ENCODE measurements at places on chromosomes 6 and 20.

DNA sequence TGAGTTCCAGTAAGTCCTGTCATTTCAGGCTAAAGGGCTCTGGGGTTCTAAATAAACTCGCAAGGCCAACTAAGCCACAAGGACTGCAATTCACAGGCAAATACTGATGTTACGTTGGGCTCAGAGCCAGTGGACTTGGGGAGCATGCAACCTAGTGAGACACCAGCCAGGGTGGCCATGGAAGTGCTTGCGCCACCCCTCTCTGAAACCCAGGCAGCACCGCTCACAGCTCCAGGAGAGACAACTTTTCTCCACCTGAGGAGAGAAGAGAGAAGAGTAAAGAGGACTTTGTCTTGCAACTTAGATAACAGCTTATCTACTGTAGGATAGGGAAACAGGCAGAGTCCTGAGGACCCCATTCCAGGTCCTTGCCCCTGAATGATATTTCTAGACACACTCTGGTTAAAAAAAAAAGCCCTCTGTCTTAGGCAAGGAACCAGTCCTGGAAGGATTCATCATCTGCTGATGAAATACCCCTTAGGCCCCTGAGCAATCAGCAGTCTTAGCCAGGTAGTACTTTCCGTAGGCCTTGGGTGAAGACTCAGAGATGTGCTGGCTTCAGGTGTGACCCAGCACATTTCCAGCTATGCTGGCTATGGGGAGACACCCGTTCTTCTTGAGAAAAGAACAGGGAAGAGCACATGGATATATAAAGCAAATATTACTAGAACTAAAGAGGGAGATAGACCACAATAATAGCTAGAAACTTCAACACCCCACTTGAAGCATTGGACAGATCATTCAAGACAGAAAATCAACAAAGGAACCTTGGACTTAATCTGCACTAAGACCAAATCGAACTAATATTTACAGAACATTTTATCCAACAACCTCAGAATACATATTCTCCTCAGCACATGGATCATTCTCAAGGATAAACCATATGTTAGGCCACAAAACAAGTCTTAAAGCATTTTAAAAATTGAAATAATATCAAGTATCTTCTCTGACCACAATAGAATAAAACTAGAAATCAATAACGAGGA is 31.5 kb upstream of the TBC1D32 start:
- no peak overlapping the region for H3K4me3 ChIP-seq
- DNase-seq, result no peak
- H3K36me3 ChIP-seq, result no peaks in the 10 kb centered on the region
- H3K27me3 ChIP-seq, result peaks cover 7% of the 10 kb centered on the region

GRCh38 chr20:846894-847278 is 13.4 kb downstream of the FAM110A start:
- DNase-seq, result peak; percentile 73
- H3K27ac ChIP-seq, result peak overlapping the region; percentile 87
- no peaks in the 10 kb centered on the region for H3K27me3 ChIP-seq
- H3K4me3 ChIP-seq, result peak overlapping the region; percentile 89
- H3K4me1 ChIP-seq, result peaks cover 64% of the 10 kb centered on the region

GRCh38 chr20:47265984-47266383 is 90.5 kb downstream of the ZMYND8 start:
- H3K36me3 ChIP-seq, result peaks cover 44% of the 10 kb centered on the region
- no peak overlapping the region for H3K4me3 ChIP-seq
- H3K27me3 ChIP-seq, result no peaks in the 10 kb centered on the region
- no peak for DNase-seq

- H3K4me1 ChIP-seq, result no peaks in the 10 kb centered on the region
- DNase-seq, result no peak
- H3K27ac ChIP-seq, result no peak overlapping the region
- H3K27me3 ChIP-seq, result peaks cover 2% of the 10 kb centered on the region
Measured at GRCh38 chr6:145380186-145380585, 355.1 kb downstream of the EPM2A start.
